Neural progenitor cell (in vitro differentiated cells): ENCODE measurements at places on chromosomes 13 and 19. TPM values are rescaled to one million over a fixed set of nuclear protein-coding genes. Genes with fewer than 3 reads are reported as not detected.

Gene AMER2
- total RNA-seq = 0.12 TPM in 1 of 2 replicates, not detected in the other

Gene CRLF1
- total RNA-seq = 0.84 TPM in 1 of 2 replicates, not detected in the other

Gene ZNF90
- 40.4 and 51.2 TPM in 2 replicates for total RNA-seq

Gene PROZ
- not detected in 2 replicates for total RNA-seq

Gene SHC2
- total RNA-seq = 3.2 and 15.9 TPM in 2 replicates

Gene PALM3
- total RNA-seq = 4.0 TPM in 1 of 2 replicates, not detected in the other

Gene CACNG8
- total RNA-seq = 0.02 and 0.37 TPM in 2 replicates

Gene PLEKHG2
- 10.7 and 46.9 TPM in 2 replicates for total RNA-seq

Gene ZNF763
- 10.0 and 17.7 TPM in 2 replicates for total RNA-seq

Gene NXNL1
- total RNA-seq = not detected in 2 replicates

Gene GPR4
- not detected in 2 replicates for total RNA-seq

Gene ZNF575
- total RNA-seq = not detected in 2 replicates

Gene CYP4F8
- total RNA-seq = not detected in 2 replicates
